ENCODE measurements at places on chromosomes 11 and 22. TPM values are rescaled to one million over a fixed set of nuclear protein-coding genes. Genes with fewer than 3 reads are reported as not detected.

- no peaks in the 10 kb centered on the region for H3K27me3 ChIP-seq
- peaks cover 11% of the 10 kb centered on the region for H3K4me1 ChIP-seq
- no peak overlapping the region for H3K27ac ChIP-seq
- DNase-seq = no peak
These were observed 1085.3 kb downstream of the DLG2 start for GRCh38 chr11:84541731-84542340.

NRXN2 gene
- 9.2 TPM for total RNA-seq

DNA sequence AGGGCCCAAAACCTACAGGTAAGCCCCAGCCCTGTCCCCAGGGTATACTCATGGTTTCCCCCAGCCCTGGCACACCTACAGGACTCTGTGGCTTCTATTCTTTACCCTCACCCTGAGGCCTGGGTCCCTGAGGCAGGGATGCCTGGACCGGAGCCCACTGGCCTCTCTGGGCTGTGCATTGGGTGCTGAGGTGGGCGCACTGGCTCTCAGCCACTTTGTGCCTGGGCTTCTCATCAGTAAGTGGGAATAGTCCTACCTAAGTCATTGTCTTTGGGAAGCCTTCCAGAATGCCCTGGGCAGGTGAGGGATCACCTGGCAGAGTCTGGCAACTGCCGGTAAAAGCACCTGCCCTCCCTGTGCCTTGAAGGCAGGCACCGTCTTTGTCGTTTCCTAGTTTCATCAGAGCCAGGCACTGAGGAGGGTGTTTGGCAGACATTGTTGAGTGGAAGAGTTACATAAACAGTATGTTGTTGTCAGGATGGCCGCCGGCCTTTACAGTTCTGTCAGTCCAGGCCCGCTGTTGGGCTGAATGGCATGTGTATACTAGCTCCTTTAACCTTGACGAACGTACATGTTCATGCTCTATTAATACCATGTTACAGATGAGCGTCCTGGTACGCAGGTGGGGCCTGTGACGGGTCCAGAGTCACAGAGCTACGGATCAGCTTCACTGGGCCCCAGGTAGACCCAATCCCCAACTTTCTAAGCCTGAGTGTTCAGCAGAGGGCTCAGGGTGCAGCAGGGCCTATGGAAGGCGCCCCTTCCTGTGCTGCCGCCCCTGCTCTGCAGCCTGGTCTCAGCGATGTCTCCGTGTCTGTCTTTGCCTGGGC lies 23.0 kb downstream of the SHANK3 start:
- H3K4me1 ChIP-seq = peaks cover 3% of the 10 kb centered on the region
- H3K4me3 ChIP-seq = no peak overlapping the region
- no peaks in the 10 kb centered on the region for H3K36me3 ChIP-seq
- DNase-seq = no peak
- no peak overlapping the region for H3K27ac ChIP-seq

- peaks cover 11% of the 10 kb centered on the region for H3K4me1 ChIP-seq
- no peak overlapping the region for H3K4me3 ChIP-seq
These were observed 219.9 kb downstream of the MN1 start for GRCh38 chr22:27581688-27582087.

DNA sequence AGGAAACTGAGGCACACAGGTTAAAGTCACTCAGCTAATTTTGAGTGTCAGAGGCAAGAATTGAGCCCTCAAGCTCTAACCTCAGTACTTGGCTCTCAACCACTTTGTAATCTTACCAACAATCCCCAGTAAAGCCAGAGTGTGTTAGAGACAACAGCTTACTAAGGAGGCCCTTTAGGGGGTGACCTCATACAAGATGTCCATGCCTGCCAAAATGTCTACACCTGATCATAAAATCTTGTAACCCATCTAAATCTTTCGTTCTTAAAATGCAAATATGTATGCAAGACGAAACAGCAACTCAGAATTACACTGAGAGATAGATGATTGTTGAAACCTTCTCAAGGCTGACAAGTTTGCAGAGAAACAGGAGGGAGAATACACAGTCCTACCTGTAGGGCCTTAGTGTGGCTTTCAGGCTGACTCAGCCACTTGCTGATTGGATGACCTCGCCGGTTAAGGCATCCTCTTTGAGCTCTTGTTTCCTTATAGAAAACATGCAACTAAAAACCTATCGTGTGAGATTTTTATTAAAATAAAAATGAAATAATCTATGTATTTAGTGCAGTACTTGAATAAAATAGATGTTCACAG lies 143.2 kb downstream of the OPCML start:
- H3K4me1 ChIP-seq = peaks cover 14% of the 10 kb centered on the region
- no peak overlapping the region for H3K27ac ChIP-seq
- no peaks in the 10 kb centered on the region for H3K27me3 ChIP-seq
- no peak overlapping the region for H3K4me3 ChIP-seq
- H3K36me3 ChIP-seq = no peaks in the 10 kb centered on the region

- H3K27me3 ChIP-seq = no peaks in the 10 kb centered on the region
- no peak overlapping the region for H3K4me3 ChIP-seq
- peaks cover 25% of the 10 kb centered on the region for H3K4me1 ChIP-seq
- no peaks in the 10 kb centered on the region for H3K36me3 ChIP-seq
- no peak for DNase-seq
These were observed 9.4 kb downstream of the EHD1 start for GRCh38 chr11:64868904-64869570.

Data from neural progenitor cell (in vitro differentiated cells).